ENCODE measurements at places on chromosomes 1 and 21.
A peak's percentile ranks its signal among the peaks of the same experiment; 100 is the strongest.

DNA sequence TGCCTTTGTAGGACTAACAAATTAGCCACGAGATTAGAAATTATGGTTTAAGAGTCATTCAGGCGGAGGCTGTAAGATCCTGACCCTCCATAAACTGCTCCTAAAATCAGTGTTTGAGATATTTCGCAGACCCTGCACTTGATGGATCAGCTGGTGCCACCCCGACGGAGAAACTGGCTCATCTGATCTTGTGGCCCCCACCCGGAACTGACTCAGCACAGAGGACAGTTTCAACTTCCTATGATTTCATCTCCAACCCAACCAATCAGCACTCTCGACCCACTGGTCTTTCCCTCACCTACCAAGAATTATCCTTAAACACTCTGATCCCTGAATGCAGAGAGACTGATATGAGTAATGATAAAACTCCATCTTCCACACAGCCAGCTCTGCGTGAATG, 3.7 kb upstream of the JAM2 start:
- no peak for DNase-seq

DNA sequence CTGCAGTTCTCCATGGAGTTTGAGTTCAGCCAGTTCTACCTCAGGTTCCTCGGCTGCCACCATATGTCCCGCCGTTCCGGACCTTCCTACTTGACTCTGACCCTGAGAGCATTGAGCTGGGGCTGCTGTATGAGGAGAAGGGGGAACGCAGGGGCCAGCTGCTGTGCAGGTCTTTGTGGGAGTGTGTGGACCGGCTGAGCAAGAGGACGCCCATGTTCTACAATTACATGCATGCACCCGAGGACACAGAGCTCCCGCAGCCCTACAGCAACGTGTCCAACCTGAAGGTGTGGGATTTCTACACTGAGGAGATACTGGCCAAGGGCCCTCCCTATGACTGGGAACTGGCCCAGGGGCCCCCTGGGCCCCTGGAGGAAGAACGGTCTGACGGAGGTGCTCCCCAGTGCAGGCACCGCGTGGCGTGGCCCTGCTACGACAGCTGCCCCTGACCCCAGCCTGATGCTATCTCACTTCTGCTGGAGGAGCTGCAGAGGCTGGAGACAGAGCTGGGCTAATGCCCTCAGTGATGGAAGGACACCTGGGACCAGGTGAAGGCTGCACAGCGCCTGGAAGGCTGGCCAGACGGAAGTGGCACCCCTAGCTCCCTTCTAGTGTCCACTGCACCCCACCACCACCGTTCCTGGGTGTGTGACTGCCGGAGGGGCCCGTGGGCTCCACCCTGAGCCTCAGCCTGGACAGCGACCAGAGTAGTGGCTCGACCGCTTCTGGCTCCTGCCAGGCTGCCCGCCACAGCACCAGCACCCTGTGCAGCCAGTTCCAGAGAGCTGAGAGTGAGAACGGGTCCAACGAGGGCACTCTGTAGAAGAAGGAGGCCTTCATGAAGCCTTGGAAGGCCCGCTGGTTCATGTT, 20.8 kb upstream of the NPPB start:
- no peak for DNase-seq

DNA sequence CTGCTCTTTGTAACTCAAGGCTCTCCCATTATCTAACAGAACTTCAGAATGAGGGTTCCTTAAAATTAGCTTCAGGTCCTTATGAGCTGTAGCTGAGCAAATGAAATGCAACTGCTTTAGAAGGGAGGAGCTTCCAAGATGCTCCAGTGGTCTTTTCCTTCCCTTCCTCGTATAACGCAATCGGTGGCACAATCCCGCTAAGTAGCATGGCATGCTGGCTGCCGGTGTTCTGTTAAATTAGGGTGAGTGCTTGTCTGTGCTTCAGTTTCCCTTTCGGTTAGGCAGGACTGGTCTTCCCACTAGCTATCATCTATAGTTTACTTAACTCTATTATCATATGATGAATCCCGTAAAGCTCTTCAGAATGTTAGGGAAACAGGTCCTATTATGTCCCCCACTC, 917 bp downstream of the KIAA0040 start:
- no peak for DNase-seq

DNA sequence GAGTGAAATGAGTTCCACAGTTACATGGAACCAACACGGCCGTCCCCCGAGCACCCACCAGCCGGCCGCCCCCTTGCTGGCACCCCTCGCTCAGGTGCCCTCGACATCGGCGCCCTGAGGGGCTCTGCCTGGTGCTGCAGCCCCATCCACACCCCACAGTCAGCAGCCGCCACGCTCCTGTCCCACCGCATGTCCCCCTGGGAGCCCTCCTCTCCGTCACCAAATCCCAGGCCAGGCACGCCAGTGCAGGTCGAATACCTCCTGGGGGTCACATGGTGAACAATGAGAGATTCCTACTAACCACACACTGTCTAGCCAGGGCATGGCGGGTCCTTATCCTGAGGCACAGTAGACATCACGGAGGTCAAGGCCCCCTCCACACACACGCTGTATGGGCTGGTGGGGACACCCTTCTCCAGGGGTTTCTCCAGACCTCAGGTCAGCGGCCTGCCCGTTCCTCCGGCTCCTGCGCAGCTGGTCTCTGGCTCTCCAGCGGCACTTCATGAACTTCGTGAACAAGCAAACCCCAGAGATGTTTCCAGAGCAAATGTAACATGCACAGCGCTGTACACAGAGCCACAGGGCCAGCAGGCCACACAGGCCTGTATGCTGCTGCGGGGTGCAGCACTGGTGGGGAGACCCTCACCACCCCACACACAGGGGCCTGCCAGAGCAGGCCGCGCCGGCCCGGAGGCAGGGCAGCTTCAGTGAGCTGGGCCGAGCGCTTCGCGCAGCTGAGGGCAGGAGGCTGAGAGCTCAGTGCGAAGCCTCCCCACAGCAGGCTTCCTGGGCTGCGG, 21.8 kb downstream of the POFUT2 start:
- DNase-seq: no peak

DNA sequence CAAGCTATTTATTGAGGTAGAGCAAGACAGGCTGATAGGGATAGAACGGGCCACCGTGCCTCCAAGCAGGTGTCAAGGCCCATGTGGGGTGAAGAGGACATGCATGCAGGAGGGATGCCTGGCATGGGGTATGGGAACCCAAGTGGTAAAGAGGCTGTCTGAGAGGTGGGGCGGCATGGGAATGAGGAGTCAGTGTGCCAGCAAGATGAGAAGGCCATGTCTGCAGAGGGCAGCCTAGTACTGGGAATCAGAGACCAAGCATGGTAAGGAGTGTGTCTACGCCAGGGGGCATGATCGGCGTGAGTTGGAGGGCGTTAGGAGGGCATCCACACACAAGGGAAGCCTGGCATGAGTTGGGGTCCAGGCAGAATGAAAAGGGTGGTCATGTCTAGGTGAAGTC, 303.7 kb upstream of the PLD5 start:
- DNase-seq: no peak

DNA sequence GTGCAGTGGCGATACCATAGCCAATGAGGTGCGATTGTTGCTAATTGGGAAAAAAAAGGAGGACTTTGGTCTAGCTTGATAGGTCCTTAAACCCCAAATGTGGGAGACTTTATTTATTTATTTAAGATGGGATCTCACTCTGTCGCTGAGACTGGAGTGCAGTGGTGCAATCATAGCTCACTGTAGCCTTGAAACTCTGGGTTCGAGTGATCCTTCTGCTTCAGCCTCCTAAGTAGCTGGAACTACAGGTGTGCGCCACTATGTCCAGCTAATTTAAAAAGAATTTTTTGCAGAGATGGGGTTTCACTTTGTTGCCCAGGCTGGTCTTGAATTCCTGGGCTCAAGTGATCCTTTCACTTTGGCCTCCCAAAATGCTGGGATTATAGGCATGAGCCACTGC, 24.0 kb upstream of the SRSF10 start:
- DNase-seq: no peak

DNA sequence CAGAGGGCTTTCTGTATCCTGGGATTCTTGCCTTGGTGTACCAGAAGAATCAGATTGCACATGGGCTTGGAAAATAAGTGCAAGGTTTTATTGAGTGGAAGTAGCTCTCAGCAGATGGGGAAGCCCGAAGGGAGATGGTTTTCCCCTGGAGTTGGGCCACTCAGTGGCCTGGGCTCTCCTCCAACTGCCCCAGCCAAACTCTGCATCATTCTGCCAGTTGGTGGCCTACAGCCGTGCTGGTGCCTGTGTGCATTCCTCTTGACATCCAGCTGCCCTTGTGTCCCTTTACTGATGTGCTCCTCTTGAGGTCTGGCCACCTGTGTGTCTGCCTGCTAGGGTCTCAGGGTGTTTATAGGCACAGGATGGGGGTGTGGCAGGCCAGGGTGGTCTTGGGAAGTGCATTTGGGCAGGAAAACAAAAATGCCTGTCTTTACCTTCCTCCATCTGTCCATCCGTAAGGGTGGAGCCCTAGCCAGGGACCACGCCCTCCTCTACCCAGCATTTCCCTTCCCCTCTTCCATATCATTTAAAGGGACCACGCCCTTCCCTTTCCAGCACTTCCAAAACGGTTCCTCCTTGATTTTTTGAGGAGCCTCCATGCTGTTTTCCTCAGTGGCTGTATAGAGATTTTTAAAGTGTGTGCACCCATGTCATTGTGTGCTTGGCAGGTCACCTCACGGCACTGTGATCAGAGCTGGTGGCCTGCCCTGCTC, 18.9 kb downstream of the SNAP47 start:
- DNase-seq: no peak

DNA sequence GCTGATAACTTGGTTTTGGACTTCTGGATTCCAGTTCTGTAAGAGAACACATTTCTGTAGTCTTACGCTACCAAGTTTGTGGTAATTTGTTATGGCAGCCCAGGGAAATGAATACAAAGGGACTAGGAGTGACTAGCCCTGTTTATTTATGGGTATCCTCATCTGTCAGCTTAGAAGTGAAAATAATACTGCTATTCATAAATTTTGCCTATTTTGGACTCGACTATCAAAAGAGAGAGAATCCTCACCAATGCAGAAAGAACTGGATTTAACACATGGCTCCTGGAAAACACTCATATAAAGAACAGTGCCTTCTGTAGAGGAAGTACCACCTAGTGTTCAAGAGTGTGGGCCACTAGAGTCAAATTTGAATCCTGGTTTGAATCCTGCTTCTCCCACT, 22.6 kb downstream of the HSD11B1 start:
- DNase-seq: no peak

- DNase-seq: no peak
These were observed 779 bp downstream of the TLR5 start for GRCh38 chr1:223142269-223142668.

- no peak for DNase-seq
These were observed 142.5 kb downstream of the OLFM3 start for GRCh38 chr1:101854271-101854670.

GRCh38 chr1:60102267-60103061, 28.9 kb upstream of the C1orf87 start:
- no peak for DNase-seq

- no peak for DNase-seq
These were observed 412.5 kb upstream of the ADAMTS5 start for GRCh38 chr21:27379354-27379753.

- peak; percentile 78 for DNase-seq
These were observed at the start of the genes CFAP57 and EBNA1BP2 for GRCh38 chr1:43171876-43172526. Gene CFAP57 (plus strand): TSS chr1:43172330. CDS start chr1:43172754, 424 bp downstream. Gene EBNA1BP2 (minus strand): TSS chr1:43172290. CDS start chr1:43172118, 172 bp downstream.

DNA sequence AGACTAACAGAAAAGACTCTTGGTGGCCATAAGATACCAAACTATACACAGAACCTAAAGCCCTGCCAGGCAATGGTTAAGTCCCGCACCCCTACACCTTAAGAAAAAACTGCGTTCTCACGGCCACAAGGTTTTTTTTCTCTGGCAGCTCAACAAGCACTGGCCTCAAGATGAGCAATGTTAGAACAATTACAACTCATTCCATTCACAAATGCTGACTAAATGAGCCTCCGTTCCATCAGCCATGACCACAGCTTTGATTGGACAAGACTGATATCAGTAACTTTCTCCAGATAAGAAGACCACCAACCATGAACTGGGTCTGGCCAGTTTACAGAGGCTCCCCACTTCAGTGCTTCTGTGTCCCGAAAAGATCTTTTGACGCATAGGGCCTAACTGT, 31.9 kb downstream of the SEC16B start:
- no peak for DNase-seq

DNA sequence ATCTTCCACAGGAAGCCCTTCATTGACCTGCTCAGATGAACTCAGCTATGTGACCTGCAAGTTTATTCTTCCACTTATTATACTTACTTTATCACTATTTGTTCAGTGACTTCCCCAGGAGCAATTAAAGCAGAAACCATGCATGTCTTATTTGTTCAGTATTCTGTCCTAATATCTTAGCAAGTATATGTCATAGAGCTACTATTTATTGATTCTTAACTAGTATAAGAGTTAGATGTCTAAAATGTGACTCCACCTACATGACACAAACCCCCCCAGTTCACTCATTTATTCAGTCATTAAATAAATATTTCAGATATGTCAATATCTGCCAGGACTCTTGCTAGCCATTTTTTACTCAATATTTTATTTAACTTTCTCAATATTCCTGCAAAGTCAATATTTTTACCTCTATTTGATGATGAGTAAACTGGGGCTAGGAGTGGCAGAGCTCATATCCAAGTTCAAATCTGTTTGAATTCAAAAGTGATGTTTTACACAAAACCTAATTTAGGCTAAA, 469.0 kb upstream of the USP24 start:
- no peak for DNase-seq

DNA sequence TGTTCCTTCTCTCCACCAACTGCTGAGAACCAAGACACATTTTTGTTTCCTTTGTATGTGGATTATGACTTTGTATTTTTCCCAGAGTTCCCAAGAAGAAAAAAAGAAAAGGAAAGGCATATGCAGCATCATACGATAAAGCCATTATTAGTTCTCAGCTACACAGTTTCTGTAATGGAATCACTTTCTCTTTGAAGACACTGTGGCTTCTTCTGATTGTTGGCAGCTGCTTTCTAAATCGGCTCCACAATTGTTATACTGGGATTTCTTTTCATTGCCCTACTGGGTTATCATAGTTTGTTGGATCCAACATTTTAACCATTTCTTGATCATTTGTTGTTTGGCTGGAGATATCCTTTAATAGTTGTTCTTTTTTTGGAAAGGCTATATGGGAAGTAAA, 89.5 kb upstream of the HIVEP3 start:
- DNase-seq: no peak

GRCh38 chr1:84253036-84253435, 48.5 kb upstream of the SAMD13 start:
- no peak for DNase-seq

DNA sequence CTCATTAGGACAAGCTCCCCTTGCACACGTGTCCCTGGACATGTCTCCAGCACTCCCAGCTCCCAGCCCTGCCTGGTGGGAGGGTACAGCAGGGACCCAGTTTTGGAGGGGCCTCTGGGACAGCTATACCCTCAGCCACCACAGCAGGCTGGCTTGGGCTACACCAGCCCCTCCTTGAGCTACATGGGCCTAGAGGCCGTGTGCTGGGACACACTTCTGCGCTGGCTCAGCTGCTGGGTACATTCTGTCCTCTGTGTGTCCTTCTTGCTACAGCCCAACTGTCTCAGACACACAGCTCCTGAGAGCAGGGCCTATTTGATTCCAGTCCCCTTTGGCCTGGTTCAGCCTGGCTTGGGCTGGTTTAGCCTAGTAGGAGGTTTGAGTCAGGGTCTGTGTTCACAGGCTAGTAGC, 26.7 kb downstream of the DMAP1 start:
- no peak for DNase-seq

All from activated CD8-positive, alpha-beta memory T cell treated with anti-CD3 and anti-CD28 coated beads for 1 hour (primary cell).